SJSA1 (cell line): ENCODE measurements at places on chromosomes 2 and 18.

GRCh38 chr2:219509780-219510511 is 4.3 kb upstream of the ASIC4 start:
- DNase-seq: peak; percentile 39

DNA sequence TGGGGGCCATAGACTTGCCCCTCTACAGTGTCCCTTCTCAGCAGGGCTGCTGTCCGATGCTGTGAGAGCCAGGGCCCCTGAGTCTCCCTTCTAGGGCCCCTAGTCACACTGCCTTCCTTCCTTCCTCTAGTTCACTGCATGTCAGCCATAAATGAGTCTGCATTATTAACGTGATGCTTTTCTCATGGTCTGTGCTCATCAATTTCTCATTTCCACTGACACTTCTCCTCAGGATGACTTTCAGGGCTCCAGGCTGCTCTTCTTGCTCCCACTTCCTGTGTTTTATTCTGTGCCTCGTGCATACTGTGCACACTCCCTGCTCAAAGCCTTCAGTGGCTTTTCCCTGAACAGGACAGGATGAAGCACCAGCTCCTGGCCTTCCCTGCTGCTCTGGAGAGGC is 146.5 kb downstream of the FAM210A start:
- DNase-seq: no peak

DNA sequence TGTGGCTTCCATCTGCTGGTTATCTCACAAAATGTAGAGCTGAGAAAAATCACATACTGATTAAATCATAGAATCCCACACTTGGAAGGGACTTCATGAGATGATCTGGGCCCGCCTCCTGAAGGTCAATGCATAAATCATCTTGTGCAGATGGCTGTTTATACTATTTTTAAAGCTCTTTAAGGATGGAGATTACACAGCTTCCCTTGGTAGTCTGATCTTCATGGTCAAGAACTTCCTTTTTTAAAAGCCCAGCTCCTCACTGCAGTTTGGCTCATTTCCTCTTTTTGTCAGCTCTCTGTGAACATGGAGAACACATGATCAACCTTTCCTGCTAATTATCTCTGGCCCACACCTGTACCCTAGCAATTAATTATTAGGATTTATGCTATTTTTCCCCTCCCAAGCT is 25.9 kb downstream of the GCG start:
- DNase-seq: no peak

GRCh38 chr18:908758-909724 is 4.4 kb downstream of the ADCYAP1 start:
- no peak for DNase-seq

DNA sequence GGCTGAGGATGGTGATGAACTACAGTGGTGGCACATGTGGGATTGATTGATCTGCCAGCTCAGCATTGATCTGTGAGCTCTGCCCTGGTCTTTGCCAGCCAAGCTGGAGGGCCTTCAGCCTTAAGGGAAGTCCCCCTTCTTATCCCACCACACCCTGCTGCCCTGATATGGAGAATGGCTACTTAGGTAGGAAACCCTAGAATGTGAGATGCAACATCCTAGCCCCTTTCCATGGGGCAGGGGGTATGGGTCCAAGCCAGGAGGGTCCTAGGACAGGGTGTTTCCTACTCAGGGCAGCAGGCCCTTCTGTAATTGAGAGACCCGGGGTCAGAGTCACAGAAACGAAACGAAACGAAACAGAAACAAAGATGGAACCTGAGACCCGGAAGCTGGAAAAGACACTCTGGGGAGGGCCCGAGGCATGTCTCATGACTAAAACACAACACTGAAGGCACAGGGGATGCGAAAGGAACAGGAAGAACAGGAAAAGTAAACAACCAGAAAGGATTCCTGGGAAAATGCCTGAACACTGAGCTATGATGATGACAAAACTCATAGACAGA is 16.9 kb upstream of the SULT1C2 start:
- peak; percentile 84 for DNase-seq

- DNase-seq: no peak
Observed at GRCh38 chr2:131493199-131493968, 1.2 kb upstream of the MZT2A start.

GRCh38 chr2:160602073-160602472 is 108.5 kb upstream of the RBMS1 start:
- no peak for DNase-seq

- DNase-seq: no peak
Observed at GRCh38 chr2:166074430-166074829, 53.4 kb downstream of the SCN1A start.

DNA sequence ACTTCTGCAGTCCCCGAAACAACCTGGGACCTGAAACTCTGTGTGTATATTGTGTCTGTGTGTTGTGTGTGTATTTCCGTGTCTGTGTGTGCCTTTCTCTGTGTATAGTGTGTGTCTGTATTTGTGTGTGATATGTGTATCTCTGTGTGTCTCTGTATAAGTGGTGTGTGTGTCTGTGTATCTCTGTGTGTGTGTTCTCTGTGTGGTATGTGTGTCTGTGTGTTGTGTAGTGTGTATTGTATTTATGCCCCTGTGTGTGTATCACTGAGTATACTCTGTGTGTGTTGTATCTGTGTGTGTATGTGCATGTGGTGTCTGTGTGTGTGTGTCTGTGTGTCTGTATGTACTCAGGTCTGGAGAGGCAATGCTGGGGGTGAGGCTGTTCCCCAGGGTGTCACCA is 11.6 kb downstream of the CASP8 start:
- DNase-seq: no peak

DNA sequence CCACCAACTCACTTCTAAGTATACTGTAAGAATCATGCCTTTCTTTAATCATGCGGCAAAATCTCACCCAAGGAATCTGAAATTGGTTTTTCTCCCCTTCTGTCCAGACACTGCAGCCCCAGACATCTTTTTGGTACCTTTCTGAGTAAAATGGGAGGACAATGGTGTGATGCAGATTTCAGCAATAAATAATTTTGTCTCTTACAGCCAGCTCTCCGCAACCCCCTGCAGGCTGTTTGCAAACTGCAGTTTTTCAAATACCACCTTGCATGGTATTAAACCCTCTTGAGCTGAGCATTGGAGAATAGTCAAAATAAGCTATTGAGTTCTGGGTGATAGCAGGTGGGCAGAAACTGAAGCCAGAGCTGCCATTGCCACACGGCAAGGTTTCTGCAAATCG is 32.2 kb downstream of the GPR39 start:
- no peak for DNase-seq

GRCh38 chr2:23312996-23313606 is 71.9 kb upstream of the KLHL29 start:
- no peak for DNase-seq

GRCh38 chr2:170237572-170238120 is 59.7 kb downstream of the MYO3B start:
- DNase-seq: no peak

GRCh38 chr2:235609321-235609720 is 115.5 kb downstream of the AGAP1 start:
- DNase-seq: no peak

- DNase-seq: no peak
Observed at GRCh38 chr2:64419596-64420165, 34.3 kb upstream of the LGALSL start.

DNA sequence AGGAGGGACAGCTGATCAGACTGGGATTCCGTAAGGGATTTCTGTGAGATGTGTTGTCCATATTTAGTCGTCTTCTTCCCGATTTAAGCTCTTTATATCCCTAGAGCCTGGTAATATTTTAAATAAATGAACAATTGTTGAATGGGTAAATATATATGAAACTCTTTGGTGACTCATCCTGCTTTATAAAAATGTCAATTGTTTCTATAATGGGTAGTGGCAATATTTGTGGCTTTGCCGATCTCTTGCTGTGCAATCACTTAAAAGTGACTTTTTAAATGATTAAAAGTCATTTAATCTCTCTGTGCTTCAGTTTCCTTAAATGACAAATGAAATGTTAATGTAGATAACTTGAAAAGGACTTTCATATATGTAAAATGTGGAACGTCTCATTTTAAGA is 339.2 kb downstream of the RNF144A start:
- DNase-seq: no peak

- peak; percentile 48 for DNase-seq
Observed at GRCh38 chr18:26746398-26746797, 119.1 kb downstream of the AQP4 start.

GRCh38 chr2:211077216-211077767 is 520.9 kb downstream of the CPS1 start:
- no peak for DNase-seq

DNA sequence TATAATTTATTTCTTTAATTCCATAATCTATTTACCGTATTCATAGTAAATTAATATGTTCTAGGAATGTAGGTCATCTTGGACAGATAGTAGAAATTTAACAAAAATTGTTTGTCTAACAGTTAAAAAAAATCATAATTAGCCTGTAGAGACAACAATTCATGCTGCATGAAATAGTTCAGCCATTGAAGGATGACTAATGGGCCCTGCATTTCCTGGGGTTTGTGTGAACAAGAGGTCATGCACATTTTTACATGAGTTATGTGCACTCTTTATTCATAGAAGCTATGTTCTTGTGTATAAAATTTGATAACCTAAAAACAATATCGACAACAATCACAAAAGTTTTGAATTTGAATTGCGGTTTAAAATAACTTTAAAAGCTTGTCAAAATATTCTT is 1663.6 kb downstream of the SUCLG1 start:
- peak; percentile 69 for DNase-seq

GRCh38 chr2:133369901-133370658 is 198.2 kb downstream of the NCKAP5 start:
- no peak for DNase-seq

GRCh38 chr2:59195851-59196250 is 954.7 kb upstream of the FANCL start:
- DNase-seq: no peak
